ENCODE measurements at places on chromosomes 1 and 21.

- DNase-seq = no peak
Observed at GRCh38 chr1:93000291-93000690, 39.0 kb upstream of the DIPK1A start.

DNA sequence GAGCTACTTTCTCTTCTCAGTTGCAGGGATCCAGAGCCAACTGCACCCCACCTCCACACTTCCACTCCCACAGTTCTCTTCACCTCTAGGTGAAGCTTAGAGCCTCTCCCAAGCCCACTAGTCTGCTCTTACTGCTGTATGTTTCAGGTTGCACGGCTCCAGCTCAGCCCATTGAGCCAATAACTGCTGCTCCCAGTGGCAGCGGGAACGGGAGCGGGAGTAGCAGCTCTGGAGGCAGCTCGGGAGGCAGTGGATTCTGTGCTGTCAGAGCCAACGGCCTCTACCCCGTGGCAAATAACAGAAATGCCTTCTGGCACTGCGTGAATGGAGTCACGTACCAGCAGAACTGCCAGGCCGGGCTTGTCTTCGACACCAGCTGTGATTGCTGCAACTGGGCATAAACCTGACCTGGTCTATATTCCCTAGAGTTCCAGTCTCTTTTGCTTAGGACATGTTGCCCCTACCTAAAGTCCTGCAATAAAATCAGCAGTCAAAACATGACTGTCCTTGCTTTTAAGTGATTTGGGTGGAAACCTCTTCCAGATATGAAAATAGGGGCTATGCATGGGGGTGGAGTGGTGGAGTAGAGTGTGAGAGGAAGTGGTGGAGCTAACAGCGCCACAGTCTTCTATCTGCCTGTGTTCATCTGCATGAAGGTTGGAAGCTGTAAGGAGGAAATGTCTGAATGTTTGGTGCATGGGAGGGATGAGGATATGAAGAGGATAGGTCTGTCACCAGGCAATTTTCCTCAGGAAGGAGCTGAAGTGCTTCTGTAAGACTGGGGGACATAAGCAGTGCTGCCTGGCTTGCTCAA is 29.6 kb downstream of the CHIA start:
- no peak for DNase-seq

DNA sequence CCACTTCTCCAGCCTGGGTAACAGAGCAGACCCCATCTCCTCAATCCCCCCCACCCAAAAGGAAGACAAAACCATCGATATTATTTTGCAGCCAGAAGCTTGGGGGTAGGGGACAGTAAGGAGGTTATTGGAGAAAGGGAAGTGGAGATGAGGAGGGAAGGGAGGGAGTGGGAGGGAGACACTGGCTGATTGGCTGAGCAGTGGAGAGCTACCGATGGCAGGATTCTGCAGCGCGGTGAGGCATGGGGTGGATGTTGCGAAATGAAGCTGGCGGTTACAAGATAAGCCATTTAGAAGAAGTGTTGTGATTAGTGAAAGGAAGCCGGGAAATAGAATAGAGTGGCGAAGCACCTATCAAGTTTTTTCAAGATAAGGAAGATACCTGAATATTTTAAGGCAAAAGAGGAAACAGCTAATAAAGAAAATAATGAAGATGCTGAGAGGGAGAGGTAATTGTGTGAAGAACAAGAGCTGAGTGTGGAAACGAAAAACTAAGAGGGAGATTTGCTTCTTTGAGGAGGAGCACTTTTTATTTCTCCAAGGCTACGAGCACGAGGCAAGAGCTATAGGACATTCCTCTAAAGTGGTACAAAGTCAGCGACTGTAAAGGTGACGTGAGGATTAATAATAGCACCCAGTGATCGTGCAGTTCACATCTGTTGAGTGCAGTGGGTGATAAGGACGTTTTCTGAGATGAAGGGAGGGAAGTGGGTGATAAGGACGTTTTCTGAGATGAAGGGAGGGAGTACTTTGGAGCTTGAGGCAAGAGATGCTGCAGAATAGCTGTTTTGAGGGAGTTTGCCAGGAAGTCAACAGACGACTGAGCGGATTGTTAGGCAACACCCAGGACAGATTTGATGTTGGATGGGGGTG is 103.2 kb upstream of the KIF26B start:
- no peak for DNase-seq

GRCh38 chr1:179012038-179012437 is 13.7 kb upstream of the FAM20B start:
- no peak for DNase-seq
